Pancreas (tissue), 10 donors: ENCODE measurements at places on chromosomes 13 and 19.

GRCh38 chr13:39599012-39599411 lies 4.0 kb downstream of the LHFPL6 start:
- no peak for DNase-seq

DNA sequence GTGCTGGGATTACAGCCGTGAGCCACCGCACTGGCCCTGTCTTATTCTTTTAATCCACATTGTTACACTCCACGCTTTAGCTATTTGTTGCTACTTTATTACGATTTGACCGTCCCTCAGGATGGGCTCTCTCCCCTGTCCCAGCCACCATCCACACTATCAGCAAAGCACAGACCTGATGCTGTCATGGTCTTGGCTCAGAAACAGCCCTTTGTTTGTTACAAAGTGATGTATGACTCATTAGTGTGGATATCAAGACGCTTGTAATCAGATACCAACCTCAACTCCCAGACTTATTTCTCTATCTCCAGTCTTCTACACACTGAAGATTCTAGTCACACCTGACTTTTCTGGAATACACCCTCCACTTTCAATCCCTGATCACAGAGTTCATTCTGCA lies 84.6 kb upstream of the FREM2 start:
- DNase-seq, result no peak

- DNase-seq, result peak; percentile 91
Observed at GRCh38 chr19:54431255-54431838, 16.1 kb downstream of the TTYH1 start.

DNA sequence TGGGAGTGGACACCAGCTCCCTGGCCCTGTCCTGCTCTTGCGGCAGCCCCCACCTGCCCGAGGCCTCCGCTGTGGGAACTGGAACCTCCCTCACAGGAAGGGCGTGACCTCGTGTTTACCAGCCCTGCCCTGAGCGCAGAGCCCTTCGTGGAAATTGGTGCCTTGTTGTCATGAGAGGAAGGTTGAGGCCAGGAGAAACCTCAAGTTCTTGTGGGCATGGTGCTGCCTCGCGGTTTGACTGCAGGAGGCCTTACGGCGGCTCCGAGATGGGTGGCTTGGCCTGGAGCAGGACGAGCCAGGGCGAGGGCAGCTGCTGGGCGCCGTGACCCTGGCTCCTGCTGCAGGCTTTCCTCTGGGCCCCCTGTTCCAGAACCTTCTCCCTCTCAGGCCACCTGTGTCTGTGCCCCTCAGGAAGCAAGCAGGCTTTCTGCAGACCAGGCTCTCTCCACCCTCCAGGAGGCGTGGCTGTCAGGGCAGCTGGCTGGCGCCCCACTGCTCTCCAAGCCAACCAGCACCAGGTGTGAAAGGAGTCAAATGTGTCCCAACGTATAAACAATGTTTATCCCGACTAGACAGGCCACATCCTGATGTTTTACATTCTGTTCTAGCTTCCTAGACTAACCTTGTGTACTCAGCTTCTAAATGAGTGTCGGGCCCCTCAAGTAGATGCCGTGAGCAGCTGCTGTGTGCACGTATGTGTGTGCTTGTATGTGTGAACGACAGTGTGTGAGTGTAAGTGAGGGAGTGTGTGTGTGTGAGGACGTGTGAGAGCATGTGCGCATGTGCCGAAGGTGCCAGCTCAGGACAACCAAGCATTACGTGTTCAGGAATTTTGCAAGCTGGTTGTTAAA lies 10.4 kb upstream of the RASA3 start:
- DNase-seq, result peak; percentile 90

DNA sequence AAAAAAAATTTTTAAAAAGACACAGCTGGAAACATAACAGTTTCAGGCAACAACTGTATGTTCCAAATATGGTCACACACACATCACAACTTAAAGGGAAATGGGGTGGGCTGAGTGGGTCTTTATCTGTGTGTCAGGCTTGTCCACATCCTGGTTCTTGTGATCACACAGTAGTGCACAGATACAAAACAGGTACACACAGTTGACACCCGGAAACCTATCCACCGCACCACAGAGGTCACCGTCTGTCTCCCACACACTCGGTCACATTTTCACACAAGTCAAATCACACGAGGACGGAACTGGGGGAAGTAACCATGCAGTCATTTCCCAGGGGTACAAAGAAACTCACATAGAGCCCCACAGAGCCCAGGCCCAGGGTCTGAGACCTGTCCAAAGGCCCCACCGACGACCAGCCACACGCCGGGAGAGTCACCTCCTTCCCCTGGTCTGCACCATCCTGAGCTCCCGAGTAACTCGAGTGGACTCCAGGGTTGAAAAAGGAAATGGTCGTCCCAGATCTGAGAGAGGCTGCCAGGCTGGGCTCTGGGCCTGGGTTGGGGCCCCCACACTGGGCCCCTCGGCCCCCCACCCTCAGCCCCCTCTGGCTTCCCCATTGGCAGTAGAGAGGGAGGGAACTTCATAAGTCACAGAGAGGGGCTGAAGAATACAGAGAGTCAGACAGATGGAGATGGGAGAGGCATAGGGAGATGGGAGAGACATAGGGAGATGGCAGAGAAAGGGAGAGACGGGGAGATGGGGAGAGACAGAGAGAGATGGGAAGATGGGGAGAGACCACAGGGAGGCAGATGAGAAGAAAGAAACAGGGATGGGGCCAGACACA lies 1.3 kb upstream of the PPAN start:
- no peak for DNase-seq

DNA sequence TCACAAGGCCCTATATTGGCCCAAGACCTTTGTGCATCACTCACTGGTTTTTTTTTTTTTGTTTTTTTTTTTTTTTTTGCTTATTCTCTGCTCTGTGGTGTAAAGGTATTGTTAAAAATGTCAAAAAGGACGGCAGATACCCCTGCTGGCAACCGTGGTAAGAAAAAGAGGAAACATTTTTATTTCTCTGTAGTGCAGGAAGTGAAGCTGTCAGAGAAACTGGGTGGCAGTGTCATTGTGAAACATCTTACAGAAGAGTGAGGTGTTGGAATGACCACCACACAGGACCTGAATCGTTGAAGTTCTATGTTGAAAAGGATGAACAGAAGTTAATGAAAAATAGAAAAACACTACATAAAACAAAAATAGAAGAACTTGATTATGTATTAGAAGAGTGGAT lies 346.4 kb downstream of the FGF9 start:
- no peak for DNase-seq

GRCh38 chr19:3985643-3986259 lies 488 bp upstream of the EEF2 start:
- DNase-seq, result no peak

DNA sequence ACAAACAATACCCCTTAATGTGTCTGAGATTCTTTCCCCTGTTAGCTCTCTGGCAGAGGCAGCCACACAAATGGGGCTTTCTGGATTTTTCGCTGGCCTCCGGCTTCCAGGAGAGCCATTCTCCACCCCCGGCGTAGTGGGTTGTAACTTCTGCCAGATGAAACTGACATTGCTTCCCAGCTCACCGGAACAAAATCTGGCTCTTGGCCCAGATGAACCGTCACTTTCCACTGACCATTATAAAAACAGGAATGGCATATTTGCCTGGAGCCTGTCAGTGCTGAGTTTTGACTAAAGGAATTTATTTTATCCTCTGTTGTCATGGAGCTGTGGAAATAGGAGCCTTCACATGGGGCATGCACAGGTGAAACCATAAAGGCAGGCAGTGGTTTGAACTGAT lies 120.6 kb upstream of the GPR12 start:
- peak; percentile 23 for DNase-seq

GRCh38 chr13:44212633-44213396 lies 160.8 kb upstream of the SERP2 start:
- no peak for DNase-seq

DNA sequence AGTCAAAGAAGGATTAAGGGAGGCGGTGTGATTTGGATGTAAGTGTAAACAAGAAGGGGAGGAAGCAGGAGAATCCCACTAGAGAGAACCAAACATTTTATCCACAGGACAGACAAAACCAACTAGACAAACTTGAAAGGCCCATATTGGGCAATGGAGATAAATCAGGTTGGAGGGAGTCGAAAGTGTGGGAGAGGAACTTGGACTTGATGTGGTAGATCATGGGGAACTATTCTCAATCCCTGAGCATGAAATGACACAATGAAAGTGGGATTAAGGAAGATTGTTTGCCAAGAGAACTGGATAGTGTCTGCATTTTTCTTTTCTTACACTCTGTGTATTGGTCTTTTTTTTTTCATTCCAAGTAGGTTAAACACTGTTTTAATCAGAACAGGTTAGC lies 17.9 kb downstream of the GPR183 start:
- no peak for DNase-seq

DNA sequence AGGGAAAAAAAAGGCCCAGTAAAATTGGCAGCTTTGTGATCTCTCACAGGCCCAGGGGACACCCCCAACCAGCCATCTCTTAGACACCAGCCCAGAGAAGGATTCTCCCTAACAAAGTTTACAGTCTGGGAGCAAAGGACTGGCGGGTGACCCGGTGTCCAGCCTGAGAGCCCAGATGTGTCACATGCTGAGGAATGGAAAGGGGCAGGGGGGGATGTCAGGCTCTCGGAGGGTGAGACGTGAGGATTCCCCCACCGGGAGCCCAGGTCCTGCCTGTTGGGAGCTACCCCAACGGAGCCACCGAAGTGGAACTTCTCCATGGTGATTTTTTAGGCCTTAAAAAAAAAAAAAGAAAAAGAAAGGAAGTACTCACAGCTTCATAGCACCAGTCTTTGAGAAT lies 4.8 kb upstream of the CTXN1 start:
- DNase-seq, result no peak

DNA sequence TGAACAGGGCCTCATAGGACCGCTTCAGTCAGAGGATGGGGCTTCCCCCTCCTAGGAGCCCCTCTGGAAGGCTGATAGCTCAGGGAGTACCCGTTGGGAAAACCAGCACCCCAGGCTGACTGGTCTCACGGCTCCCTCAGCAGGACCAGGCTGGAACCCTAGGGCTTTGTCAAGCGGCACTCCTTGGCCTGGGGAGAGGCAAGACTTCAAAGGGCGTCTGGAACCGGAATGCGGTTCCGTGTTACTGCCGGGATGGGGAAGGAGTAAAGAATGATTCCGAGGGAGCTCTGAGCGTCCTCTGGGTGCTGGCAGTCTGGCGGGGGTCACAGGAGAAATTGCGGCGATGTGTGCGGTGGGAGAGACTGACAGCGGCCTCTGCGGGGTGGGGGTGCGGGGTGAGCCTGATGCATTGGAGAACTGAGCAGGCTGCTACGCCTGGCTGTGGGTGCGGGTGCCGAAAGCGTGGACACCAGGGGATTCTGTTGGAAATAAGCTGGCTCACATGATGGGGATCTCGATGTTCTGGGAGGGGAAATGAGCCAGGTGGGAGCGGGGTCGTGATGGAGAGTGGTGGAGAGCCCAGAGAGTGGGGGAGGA lies 1.9 kb downstream of the COX6B2 start:
- DNase-seq, result no peak

GRCh38 chr19:14048443-14049153 lies 13.3 kb downstream of the PALM3 start:
- DNase-seq, result peak; percentile 76

GRCh38 chr19:16229322-16229641 lies 31.6 kb downstream of the AP1M1 start:
- DNase-seq, result no peak

- DNase-seq, result no peak
Observed at GRCh38 chr13:25990801-25991200, 61.0 kb downstream of the SHISA2 start.

DNA sequence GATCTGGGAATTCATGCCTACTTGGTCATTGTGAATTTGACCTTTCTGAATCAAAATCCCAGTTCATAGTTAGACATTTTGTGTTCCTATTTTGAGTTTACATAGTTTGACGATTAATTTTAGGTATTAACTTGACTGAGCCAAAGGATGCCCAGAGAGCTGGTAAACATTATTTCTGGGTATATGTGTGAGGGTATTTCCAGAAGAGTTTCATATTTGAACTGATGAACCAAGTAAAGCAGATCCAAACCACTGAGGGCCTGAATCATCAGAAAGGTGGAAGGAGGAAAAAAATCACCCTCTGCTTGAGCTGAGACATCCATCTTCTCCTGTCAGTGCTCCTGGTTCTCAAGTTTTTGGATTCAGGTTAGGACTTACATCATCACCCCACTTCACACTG lies 116.6 kb downstream of the CYSLTR2 start:
- no peak for DNase-seq

GRCh38 chr13:106526738-106527444 lies 8.6 kb downstream of the EFNB2 start:
- DNase-seq, result no peak

- no peak for DNase-seq
Observed at GRCh38 chr19:5112681-5113575, 144.0 kb downstream of the KDM4B start.

DNA sequence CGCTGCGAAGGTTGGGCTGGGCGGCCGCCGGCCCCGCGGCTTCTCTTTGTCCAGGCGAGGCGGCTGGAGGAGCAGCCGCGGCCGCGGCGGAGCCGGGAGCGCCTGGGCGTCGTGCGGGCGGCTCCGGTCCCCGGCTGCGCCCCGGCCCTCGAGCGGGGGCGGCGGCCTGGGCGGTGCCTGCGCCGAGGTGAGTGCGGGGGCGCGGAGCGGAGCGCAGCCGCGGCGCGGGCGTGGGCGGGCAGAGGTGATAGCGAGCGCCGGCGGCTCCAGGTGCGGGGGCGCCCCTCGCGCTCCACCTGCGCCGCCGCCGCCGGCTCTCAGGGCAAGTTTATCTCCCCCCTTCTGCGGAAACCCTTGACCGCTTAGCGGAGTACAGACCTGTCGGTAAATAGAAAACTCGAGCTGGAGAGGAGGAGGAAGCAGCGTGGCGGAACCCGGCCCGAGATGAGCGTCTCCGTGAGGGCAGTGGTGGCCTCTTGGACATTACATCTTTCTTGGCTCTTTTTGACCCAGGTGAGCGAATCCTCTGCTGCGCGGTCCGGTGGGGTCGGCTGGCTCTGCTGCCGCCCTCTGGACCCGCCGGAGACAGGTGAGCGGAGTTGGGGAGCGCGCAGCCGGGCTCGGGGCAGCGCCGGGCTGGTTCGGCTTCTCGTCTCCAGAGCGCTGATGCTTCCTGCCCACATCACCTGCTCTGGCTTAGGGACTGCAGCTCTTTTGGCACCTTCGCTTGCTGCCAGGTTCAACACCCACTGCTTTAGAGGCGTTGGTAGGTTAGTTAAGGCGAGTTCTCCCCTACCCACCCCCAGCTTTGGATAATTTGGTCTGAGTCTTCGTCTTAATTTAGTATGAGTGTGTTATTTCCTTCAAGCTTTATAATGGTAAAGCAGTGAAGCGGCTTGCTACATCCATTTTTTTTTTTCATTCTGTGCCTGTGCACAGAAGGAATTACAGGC lies at the start of gene MTUS2:
TSS of gene MTUS2 (plus strand) at position 241 of the 953 bp plus-strand sequence.
- peak; percentile 18 for DNase-seq

GRCh38 chr19:20078581-20079031 lies 806 bp downstream of the ZNF90 start:
- DNase-seq, result no peak

DNA sequence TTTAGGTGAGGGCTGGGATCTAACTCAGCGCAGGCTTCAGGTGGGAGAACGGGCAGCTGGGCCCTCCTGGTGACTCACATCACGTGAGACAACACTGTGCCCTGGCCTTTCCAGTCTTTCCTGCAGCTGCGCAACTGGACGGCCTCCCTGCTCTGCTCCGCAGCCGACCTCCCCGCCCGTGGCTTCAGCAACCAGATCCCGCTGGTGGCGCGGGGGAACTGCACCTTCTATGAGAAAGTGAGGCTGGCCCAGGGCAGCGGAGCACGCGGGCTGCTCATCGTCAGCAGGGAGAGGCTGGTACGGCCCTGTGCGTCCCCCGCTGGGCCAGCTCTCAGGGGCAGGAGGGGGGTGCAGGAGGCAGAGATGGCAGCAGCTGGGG lies 8.8 kb downstream of the SPPL2B start:
- peak; percentile 74 for DNase-seq

GRCh38 chr13:106917024-106917571 lies 349.2 kb upstream of the ARGLU1 start:
- DNase-seq, result no peak

- DNase-seq, result no peak
Observed at GRCh38 chr13:39773833-39774232, 118.4 kb downstream of the COG6 start.
